GM12891 (cell line): ENCODE measurements at places on chromosomes 6 and 20.

DNA sequence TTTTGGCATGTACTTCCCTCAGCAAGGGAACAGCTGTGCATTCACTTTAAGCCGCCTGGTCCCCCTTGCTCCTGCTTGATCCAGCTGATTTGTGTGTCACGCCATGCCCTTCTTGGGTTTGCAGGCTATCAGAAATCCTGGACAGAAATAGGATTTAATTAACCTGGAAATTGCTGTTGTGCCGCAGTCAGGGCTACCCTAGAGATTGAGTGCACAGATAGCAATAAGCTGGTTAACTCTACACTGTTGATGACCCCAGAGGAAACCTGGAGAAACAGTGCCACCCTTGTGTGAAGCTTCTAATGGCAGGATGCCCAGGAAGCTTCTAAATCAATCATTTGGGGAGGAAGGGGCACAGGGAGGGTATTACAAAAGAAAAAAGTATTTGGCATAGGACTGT, 199.0 kb downstream of the JARID2 start:
- no peak for DNase-seq

- no peak for DNase-seq
Observed at GRCh38 chr6:41284726-41285125, 1.8 kb downstream of the TREM1 start.

GRCh38 chr20:32751702-32752457, 8.6 kb upstream of the COMMD7 start:
- DNase-seq, result no peak

GRCh38 chr6:28315628-28316027, 20.3 kb downstream of the ZSCAN31 start:
- no peak for DNase-seq

GRCh38 chr6:39300739-39301138, 13.5 kb downstream of the KCNK17 start:
- no peak for DNase-seq
